ENCODE measurements at places on chromosomes 5 and 9.

GRCh38 chr5:66958201-66958979 lies 238.2 kb downstream of the CD180 start:
- H3K4me1 ChIP-seq: no peaks in the 10 kb centered on the region
- no peaks in the 10 kb centered on the region for H3K36me3 ChIP-seq
- no peak for DNase-seq
- peaks cover 3% of the 10 kb centered on the region for H3K27me3 ChIP-seq
- no peak overlapping the region for H3K4me3 ChIP-seq

- H3K4me1 ChIP-seq: no peaks in the 10 kb centered on the region
- no peak overlapping the region for H3K4me3 ChIP-seq
- peaks cover 36% of the 10 kb centered on the region for H3K36me3 ChIP-seq
- H3K27me3 ChIP-seq: no peaks in the 10 kb centered on the region
Observed at GRCh38 chr5:633501-633955, 21.4 kb downstream of the CEP72 start.

- no peaks in the 10 kb centered on the region for H3K27me3 ChIP-seq
- H3K4me3 ChIP-seq: no peak overlapping the region
- no peak for DNase-seq
- H3K27ac ChIP-seq: no peak overlapping the region
- H3K36me3 ChIP-seq: no peaks in the 10 kb centered on the region
Observed at GRCh38 chr5:12315461-12315860, 411.2 kb upstream of the CTNND2 start.

- no peak overlapping the region for H3K27ac ChIP-seq
- H3K36me3 ChIP-seq: no peaks in the 10 kb centered on the region
- no peak for DNase-seq
- H3K27me3 ChIP-seq: peaks cover 15% of the 10 kb centered on the region
- no peaks in the 10 kb centered on the region for H3K4me1 ChIP-seq
Observed at GRCh38 chr5:159800131-159800840, 116.0 kb upstream of the ADRA1B start.

- no peaks in the 10 kb centered on the region for H3K36me3 ChIP-seq
- no peak for DNase-seq
- H3K27me3 ChIP-seq: no peaks in the 10 kb centered on the region
- no peaks in the 10 kb centered on the region for H3K4me1 ChIP-seq
- no peak overlapping the region for H3K27ac ChIP-seq
- no peak overlapping the region for H3K4me3 ChIP-seq
Observed at GRCh38 chr5:147310059-147310704, 75.4 kb downstream of the STK32A start.

DNA sequence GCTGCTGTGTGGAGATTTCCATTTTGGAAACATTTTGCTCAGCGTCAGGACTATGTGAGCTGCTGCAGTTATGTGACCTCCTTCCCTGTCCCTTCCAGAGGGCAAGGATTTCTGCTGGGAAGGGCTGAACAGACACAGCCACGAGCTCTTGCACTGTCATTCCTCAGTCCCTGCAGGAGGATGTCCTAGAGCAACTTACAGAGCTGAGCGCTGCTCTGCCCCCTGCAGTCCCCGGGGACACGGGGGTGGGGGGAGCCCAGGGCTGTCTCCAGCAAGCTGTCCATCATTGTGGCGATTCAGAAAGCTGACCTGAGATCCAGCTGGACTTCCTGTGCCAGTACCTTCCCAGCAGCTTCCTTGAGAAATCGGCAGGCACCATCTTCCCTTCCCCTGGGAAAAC lies 28.0 kb upstream of the MAP1B start:
- DNase-seq: no peak
- no peaks in the 10 kb centered on the region for H3K4me1 ChIP-seq
- H3K27ac ChIP-seq: no peak overlapping the region
- H3K36me3 ChIP-seq: no peaks in the 10 kb centered on the region
- no peak overlapping the region for H3K4me3 ChIP-seq

DNA sequence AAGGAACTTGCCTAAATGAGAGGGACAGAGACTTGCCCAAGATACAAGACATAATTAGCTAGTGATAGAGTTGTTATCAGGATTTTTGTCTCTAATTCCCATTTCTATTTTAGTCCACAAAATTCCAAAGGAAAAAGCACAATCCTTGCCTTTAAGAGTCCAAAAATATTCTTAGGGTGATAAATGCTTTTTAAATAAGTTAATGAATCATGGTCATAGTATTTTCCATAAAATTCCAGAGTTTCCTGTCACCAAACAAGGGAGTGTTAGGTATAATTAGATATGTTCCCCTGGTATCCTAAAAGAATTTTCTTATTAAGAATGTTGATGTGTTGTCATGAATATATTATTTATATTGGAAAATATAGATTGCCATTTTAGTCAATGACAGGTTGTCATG lies 21.8 kb upstream of the CEP72 start:
- H3K27me3 ChIP-seq: peaks cover 25% of the 10 kb centered on the region
- H3K4me3 ChIP-seq: no peak overlapping the region
- no peaks in the 10 kb centered on the region for H3K4me1 ChIP-seq
- no peaks in the 10 kb centered on the region for H3K36me3 ChIP-seq
- DNase-seq: no peak

- H3K4me3 ChIP-seq: peak overlapping the region; percentile 37
- H3K27ac ChIP-seq: peak overlapping the region; percentile 75
- H3K36me3 ChIP-seq: peaks cover 29% of the 10 kb centered on the region
- no peak for DNase-seq
- H3K27me3 ChIP-seq: no peaks in the 10 kb centered on the region
Observed at GRCh38 chr9:109101810-109102209, 17.9 kb downstream of the TMEM245 start.

DNA sequence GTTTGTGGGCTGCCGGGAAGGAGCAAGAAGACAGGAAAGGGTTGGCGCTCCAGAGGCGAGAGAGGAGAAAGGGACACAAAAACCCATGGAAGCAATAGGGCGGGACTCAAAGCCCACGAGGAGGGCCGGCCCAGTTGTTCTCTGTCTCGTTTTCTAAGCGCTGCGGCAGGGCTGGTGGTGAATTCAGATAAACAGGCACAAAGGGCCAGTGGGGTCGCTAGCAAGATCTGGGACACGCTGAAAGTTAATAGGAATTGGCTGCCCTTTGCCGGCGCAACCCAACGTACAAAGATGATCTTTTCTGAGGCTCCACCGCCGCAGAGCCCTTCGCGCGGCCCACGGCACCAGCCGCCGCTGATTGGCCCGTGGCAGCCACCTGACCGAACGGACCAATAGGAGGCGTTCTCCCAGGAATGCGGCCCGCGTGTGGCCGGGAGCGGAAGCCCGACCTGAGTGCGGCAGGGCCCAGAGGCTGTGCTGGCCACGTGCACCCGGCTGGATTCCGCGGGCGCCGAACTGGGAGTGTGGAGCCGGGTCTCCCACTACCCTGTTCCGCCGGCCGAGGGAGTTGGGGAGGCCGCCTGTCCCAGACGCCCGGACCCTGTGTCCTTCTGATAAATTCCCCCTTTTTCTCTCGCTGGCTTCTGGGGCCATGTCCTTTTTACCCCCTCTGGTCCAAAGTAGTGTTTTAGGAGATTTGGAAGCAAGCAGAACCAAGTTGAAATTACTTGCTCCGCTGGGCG lies 16.8 kb upstream of the NSD1 start:
- H3K4me3 ChIP-seq: peak overlapping the region; percentile 63
- H3K36me3 ChIP-seq: no peaks in the 10 kb centered on the region
- peak overlapping the region; percentile 63 for H3K27ac ChIP-seq
- peak; percentile 89 for DNase-seq
- no peaks in the 10 kb centered on the region for H3K27me3 ChIP-seq

- DNase-seq: no peak
- no peak overlapping the region for H3K4me3 ChIP-seq
- peaks cover 2% of the 10 kb centered on the region for H3K4me1 ChIP-seq
- H3K36me3 ChIP-seq: no peaks in the 10 kb centered on the region
Observed at GRCh38 chr9:14768405-14769229, 46.1 kb upstream of the CER1 start.

DNA sequence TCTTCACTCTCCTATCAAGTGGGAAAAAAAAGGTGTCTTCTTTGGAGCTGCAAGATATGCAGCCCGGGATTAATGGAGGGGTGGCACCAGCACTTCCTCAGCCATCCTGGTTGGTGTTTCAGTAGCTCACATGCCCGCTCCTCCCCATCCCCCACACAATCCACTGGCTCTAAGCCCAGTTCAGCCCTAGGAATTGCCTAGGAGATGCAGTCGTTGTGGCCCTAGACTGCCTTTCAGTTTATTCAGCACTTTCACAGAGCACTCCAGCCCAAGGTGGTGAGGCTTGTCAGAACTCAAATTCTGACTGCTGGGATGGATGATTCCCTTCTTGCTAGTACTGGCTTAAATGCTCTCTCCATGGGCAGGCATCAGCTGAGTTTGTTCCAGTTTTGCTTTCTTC lies 35.1 kb upstream of the EDIL3 start:
- H3K36me3 ChIP-seq: no peaks in the 10 kb centered on the region
- H3K4me1 ChIP-seq: no peaks in the 10 kb centered on the region
- no peak overlapping the region for H3K4me3 ChIP-seq

DNA sequence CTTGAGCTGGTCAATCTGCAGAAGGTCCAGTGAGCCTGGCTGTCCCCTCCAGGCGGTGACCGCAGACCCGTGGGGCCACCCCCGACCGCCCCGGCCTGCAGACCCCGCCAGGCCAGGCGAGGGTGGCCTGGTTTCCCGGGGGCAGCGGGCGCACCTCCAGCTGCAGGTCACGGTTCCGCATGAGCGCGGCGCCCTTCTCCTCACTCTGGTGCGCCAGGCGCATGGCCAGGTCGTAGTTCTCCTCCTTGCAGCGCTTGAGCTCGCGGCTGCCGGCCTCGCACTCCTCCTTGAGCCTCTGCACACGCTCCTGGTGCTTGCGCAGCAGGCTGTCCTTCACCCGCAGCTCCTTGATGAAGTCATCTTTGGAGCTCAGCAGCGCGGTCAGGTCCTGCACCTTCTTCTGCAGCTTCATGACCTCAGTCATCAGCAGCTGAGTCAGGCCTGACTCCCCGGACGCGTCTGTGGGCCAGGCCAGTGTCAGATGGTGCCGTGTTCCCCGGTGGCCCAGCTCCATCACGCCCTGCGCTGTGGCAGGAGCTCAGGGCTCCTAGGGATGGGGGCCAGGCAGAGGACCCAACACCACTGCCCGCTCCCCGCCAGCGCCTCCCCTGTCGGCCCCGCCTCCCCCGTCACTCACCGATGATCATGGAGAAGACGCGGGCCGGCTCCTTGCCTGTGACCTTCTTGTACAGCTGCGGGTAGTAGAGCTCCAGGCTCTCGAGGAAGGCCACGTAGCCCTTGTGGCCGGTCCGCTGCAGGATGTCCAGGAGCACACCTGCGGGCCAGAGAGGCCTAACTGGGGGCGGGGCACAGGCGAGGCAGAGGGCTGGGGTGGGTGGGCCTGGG lies 2.6 kb downstream of the CARD9 start:
- H3K4me1 ChIP-seq: no peaks in the 10 kb centered on the region
- peaks cover 2% of the 10 kb centered on the region for H3K36me3 ChIP-seq
- H3K27me3 ChIP-seq: no peaks in the 10 kb centered on the region
- H3K27ac ChIP-seq: no peak overlapping the region
- DNase-seq: no peak

GRCh38 chr5:66904189-66904588 lies 292.4 kb downstream of the CD180 start:
- H3K27ac ChIP-seq: no peak overlapping the region
- H3K27me3 ChIP-seq: peaks cover 15% of the 10 kb centered on the region
- no peak overlapping the region for H3K4me3 ChIP-seq
- H3K36me3 ChIP-seq: no peaks in the 10 kb centered on the region
- no peak for DNase-seq

GRCh38 chr9:84271921-84272556 lies 68.5 kb downstream of the SLC28A3 start:
- peaks cover 7% of the 10 kb centered on the region for H3K4me1 ChIP-seq
- peaks cover 34% of the 10 kb centered on the region for H3K27me3 ChIP-seq
- no peak overlapping the region for H3K27ac ChIP-seq
